ENCODE measurements at places on chromosomes 3 and 15. TPM values are rescaled to one million over a fixed set of nuclear protein-coding genes. Genes with fewer than 3 reads are reported as not detected.

USP13 gene
- total RNA-seq: 13.8 TPM

SLC6A11 gene
- not detected for total RNA-seq

BLOC1S6 gene
- 105 TPM for total RNA-seq

HYPK gene
- total RNA-seq: 11.4 TPM

ALDH1A3 gene
- total RNA-seq: 17.6 TPM

MAP2K1 gene
- 33.6 TPM for total RNA-seq

GPR176 gene
- 60.0 TPM for total RNA-seq

GADL1 gene
- total RNA-seq: not detected

DUSP7 gene
- 16.3 TPM for total RNA-seq

TJP1 gene
- 41.7 TPM for total RNA-seq

SAMMSON gene
- 0.12 TPM for total RNA-seq

CHRD gene
- 5.6 TPM for total RNA-seq

DNA sequence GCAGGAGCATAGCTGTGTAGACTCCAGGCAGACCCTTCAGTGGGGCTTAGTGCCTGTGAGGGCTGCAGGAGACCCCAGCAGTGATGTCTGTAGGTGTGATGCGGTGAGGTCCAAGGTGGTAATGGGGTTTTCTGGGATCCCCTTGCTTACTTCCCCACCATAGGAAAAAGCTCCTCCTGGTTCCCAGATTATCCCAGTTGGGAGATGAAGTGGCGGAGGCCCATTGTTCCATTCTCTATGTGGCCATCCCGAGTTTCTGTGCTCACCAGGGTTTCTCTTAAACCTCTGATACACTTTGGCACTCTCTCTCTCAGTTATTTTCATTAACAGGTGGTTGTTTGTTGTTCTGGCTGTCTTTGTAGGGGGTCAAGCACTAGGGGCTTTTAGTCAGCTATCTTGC is 146.7 kb upstream of the IGF1R start:
- DNase-seq: no peak

DNA sequence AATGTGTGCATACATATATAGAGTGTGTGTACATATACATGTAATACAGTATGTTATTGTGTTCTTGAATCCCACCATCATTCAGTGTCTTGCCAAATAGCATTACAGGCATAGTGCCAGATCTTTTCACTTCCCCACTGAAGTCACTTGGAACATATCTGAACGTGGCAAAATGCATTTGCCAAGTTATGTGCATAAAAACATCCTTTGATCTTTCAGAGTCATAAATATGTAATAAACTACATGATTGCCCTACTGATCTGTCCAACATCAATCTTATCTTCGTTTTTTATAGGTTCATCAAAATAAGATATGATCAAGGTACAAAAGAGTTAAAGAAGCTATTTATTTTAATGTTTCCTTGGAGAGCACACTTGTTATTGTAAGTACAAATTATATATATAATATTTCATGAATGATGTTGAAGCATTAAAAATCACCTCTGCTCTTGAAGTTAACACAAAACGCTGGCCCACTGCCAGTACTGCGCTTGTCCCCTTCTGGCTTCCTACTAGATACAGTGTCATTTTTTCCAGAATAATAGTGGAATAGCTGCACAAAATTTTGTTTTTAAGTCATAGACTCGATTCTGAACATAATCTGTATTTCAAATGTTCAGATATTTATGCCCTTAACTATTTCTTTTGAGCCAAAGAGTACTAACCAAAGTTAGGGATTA is 549.5 kb upstream of the ARRDC4 start:
- DNase-seq: no peak

- DNase-seq: no peak
These were observed 122.4 kb downstream of the NR1D2 start for GRCh38 chr3:24067483-24067882.

DNA sequence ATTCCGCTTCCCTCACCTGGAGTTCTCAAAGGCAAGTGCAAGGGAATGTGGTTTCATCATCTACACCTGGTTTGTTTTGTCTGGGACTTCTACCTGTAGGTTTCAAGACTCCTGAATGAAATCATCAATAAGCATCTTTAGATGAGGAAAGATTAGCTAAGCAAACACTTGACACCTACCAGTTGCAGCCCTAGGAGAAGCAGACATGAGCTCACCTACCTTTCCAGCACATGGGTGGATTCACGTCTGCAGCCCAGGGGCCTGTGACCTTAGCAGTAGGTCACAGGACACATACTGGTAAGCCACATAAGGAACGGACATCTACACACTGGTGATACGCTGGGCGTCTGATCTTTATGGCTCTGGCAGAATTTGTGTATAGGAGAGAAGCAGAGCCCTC is 26.7 kb downstream of the SLCO2A1 start:
- DNase-seq: no peak

GRCh38 chr3:124826703-124827102 is 60.5 kb downstream of the ITGB5 start:
- peak; percentile 81 for DNase-seq

DNA sequence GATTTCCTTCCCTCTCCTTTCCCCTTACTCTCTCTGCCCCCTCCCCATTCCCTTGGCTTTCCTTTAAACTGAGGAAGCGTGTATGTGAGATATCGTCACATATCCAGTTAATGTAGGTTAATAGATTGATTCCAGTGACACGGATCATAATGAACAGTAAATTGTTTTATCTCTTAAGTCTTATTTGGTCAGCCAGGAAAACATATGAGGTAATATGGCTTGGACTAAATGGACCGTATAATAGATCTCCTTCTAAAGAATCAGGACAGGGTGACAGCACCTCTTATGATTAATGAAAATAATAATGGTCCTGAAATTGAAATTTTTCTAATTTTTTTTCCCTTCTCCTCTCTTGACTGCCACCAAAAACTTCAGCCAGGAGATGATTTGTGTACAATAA is 779.8 kb upstream of the NR2F2 start:
- DNase-seq: no peak

DNA sequence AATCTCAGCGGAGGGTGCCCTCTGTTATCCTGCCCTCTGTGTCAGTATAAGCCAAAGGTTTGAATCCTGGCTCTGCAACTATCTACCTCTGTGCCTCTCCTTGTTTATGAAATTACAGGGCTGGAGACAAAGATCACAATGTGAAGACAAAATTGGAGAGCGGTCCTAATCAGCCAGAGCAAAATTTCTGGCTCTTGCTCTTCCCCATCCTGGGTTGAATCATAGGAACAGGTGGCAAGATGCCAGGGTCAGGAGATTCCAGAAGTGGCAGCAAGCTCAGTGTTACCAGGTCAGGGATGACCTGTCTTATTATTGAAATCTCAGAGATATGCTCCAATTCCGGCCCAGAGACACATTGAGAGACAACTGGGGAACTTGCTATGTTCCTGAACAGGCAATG is 2.3 kb upstream of the CCR2 start:
- no peak for DNase-seq

DNA sequence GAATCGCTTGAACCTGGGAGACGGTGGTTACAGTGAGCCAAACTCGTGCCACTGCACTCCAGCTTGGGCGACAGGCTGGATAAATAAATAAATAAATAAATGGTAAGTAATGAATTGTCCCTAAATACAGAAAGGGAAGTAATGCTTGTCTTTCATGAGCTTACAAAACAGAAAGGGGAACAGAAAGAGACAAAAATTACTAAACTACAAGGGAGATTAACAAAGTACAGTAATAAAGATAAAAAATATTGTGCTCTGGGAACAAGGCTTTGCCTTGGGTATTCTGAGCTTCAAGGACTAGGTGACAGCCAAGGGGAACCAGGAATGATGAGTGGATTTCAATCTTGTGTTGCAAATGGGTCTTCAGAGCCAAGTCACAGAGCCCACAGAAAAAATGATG is 9.2 kb upstream of the HLTF start:
- no peak for DNase-seq

GRCh38 chr3:46286947-46287565 is 44.8 kb downstream of the CCR3 start:
- no peak for DNase-seq

- peak; percentile 64 for DNase-seq
These were observed 15.2 kb upstream of the CD47 start for GRCh38 chr3:108106031-108106430.

GRCh38 chr3:52073490-52073889 is 17.1 kb upstream of the DUSP7 start:
- DNase-seq: no peak

GRCh38 chr15:59344311-59344710 is 28.4 kb downstream of the MYO1E start:
- no peak for DNase-seq

DNA sequence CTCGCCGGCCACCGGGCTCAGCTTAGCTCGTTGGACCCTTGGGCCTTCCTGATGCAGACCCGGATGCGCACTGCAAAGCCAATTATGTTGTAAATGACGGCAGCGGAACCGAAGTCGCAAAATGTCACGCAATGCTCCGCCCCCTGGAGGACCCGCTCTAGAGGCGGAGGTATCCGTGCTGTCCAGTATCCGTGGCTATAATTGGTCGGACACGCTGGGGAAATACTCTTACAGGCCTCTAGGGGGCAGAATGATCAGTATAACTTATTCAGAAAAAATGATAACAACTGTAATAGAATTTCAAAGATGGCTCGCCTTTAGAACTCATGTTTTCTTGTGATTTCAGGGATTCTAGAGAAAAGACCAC is at the start of gene PRR23B:
PRR23B (minus strand) TSS at position 59 of the 367 bp plus-strand sequence. CDS start 265 bp downstream, outside the sequence.
- DNase-seq: no peak

DNA sequence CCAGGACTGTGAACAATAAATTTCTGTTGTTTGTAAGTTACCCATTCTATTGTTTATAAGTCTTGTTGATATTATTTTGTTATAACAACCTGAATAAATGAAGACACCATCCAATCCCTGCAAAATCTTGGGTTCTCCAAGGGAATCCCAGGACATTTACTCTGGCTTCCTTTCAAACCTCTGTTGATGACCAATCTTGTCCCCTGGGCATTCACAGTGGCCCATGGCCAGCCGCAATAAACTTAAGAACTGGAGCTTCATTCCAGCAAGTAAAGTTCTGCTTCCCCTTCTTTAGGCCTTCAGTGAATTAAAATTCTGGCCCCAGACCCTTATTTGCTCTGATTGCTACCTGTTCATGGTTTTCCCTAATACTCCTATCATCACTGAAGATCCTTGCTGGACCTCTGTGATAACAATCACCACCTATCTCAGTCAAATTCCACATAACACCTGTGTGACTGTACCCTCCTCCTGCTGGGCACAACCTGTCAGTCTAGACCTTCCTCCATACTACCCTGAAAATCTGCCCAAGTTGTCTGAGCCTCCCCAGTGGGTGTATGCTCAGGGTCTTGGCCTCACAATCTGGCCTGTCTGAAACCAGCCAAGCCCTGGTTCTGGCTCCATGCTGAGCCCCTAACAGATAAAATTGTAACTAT is 153.1 kb downstream of the SEMA6D start:
- no peak for DNase-seq

- no peak for DNase-seq
These were observed 56.3 kb downstream of the SOX14 start for GRCh38 chr3:137820366-137820765.

- DNase-seq: peak; percentile 58
These were observed 15.6 kb downstream of the DCBLD2 start for GRCh38 chr3:98885851-98886250.

DNA sequence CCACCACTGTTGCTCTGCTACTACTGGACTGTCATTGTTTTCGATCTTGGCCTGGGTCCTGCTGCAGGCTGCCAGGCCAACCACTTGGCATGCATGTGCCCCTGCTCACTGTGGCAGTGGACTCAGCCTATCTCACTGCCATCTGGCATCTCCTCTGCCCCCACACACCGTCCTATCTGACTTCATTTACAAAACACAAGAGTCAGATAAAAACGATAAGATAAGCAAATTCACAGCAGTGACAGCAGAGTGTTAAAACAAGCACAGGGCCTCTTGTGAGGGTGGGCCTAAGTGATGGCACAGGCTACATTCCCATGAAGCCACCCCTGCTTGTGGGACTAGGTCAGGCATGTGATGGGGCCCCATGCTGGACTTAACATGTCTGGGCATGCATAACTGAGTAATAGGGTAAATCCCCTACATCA is 68.1 kb downstream of the CRYGS start:
- no peak for DNase-seq

DNA sequence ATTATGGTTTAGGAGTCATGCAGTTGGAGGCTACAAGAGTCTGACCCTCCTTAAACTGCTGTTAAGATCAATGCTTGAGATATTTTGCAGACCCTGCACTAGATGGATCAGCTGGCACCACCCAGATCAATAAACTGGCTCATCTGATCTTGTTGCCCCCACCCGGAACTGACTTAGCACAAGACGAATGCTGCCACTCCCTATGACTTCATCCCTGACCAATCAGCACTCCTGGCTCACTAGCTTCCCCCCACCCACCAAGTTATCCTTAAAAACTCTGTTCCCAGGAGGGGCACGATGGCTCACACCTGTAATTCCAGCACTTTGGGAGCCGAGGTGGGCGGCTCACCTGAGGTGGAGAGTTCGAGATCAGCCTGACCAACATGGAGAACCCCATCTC is 594.0 kb downstream of the NTRK3 start:
- DNase-seq: no peak

DNA sequence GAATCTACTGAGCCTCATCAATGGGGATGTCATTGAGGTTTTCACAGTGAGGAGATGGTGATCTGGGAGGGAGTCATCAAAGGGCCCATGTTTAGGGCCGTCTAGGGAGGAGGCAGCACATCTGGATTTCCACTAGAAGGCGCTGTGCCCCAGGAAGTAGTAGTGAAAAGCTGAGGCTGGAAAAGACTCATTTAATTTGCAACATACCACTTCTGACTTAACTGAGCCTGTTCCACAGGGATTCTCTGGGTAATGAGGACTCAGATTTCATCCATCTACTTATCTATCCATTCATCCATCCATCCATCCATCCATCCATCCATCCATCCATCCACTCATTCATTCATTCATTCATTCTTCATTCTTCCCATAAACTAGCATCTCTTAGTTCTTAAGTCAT is 17.4 kb upstream of the SHF start:
- DNase-seq: peak; percentile 73

DNA sequence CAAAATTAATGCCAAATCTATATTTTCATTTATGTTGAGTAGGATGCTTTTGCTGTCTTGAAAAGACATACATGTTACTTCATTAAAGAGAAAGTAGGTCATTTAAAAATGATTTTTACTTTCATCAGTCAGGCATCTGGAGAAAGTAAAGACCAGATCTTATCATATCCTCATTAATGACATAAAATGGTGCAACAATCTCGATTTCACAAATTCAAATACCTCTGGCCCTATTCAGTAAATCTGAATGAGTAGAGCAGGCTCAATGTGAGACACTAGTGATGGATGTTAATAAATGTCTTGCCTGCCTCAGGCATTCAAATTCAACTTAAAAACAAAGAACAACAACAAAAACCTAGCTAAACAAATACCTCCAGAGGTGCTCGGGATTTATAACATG is 714.1 kb downstream of the NAALADL2 start:
- DNase-seq: no peak
